HS-27A (cell line): ENCODE measurements at places on chromosomes 11 and 22.

- DNase-seq, result no peak
These were observed 35.9 kb downstream of the CDPF1 start for GRCh38 chr22:46214149-46214548.

- DNase-seq, result no peak
These were observed 148.6 kb downstream of the NXPE2 start for GRCh38 chr11:114826910-114827442.

DNA sequence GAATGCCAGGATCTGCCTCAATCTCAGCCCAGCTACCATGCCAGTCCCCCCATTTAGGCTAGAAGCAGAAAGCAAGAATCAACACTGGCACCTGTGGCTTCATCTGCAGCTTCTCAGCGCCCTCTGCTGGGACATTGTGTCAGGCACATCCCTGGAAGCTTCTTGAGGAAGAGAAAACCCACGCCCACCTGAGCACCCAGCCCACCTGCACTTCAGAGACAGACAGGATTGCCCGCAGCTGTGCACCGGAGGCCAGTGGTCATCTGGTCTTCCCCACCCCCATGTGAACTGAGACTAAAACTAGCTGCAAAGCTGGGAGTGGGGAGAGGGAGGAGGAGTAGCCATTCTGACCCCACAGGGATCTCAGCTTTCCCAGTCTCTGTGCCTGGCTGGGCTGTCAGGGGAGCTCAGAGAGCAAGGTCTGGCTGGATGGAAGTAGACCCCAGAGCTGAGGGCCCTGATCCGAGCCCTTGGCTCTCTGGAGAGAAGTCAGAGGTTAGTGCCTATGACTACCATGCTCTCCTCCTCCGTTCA is 66.8 kb downstream of the FEZ1 start:
- no peak for DNase-seq

GRCh38 chr11:12099132-12099873 is 11.1 kb upstream of the MICAL2 start:
- no peak for DNase-seq

DNA sequence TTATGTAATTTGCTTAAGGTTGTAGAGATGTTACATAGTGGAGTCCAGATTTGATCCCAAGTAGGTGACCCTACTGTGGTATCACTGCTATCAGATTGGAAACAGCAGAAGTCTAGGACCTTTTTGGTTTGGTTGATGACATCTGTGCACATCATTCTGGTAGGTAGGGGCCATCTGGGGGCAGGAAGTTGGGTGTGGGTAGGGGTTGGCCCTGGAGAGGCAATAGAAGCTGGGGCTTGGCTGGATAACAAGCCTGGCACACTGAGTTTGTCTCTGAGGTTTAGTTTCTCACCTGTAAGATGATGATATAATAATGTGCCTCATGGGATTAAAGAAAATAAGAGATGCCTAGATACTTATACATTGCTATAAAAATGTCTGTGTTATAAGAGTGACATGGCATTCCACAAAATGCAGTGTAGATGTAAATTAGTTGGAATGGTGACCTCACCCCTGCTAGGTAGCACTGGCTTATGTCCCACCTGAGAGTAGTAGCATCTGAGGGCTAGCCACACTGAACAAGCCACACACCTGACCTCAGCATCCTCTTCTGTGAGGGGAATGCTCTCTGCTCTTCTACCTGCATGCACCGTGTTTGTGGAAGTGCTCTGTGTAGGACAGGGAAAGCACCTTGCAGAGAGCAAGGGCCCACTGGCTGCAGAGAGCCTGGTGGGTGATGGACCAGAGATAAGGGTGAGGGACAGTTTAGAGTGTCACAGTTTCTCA is 36.9 kb downstream of the PTPRJ start:
- no peak for DNase-seq

GRCh38 chr22:36977947-36978660 is 41.1 kb downstream of the TST start:
- peak; percentile 50 for DNase-seq

GRCh38 chr22:46857142-46857884 is 94.9 kb downstream of the TBC1D22A start:
- no peak for DNase-seq

- no peak for DNase-seq
These were observed 1179.8 kb downstream of the BRD1 start for GRCh38 chr22:48647606-48648515.

- no peak for DNase-seq
These were observed 12.6 kb downstream of the SOX10 start for GRCh38 chr22:37971475-37972434.

- DNase-seq, result no peak
These were observed 12.8 kb upstream of the OSBP2 start for GRCh38 chr22:30681831-30682230.

DNA sequence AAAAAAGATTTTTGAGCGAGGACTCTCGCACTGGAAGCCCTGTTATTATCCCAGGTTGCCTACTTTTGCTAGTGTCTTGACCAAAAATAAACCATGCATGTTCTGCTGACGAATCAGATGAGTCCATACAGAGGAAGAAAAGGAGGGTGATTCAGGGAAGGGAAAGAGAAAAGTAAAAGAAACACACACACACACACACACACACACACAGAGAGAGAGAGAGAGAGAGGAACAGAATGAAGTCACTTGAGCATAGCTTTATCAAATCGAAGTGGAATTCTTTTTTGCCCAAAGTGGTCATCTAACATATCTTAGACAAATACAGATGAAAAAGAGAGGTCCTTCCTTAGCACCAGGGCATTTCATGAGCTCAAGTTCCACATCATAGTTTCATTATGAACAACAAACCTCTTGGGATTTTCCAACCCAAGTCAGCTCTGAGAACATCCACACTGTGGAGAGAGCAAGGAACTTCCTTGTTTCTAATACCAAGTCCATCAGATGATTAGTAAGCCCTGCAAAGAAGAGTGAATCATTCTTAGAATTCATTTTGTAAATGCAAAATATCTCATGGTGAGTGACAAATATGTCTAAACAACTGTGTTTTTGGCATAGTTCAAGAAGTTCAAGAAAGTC is 7.7 kb upstream of the MMP12 start:
- DNase-seq, result no peak

DNA sequence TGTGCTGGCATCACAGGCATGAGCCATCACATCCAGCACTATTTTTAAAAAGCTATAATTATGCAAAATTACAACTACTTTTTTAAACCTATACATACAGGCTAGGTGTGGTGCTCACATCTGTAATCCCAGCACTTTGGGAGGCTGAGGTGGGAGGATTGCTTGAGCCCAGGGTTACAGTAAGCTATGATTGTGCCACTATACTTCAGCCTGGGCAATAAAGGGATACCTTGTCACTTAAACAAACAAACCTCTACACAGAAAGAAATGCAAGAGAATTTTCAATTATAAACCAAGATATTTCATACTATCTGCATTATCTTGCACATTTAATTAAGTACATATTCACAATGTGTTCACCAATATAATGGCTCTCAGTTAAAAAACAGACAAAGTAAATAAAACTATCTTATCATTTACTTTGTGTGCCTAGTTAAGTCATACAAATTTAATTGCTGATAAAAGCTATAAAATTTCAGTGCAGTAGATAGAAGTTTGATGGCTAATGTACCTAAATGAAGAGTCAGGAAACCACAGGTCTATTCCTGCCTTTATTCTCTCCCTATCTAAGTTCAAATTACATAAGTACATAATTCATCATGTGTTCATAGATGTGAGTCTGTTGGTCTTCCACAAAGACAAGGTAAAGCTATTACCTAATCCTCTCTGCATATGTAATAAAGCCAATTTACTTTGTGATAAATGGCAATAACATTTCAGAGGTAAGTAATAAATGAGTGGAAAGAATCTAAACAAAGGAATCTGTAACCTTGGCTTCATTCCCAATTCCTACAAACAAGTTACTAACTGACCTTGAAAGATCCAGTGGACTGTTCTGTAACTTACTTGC is 9.0 kb upstream of the RDX start:
- DNase-seq, result no peak

- peak; percentile 58 for DNase-seq
These were observed 42.6 kb downstream of the NEU3 start for GRCh38 chr11:75031224-75031753.

GRCh38 chr11:126459691-126460281 is 104.3 kb downstream of the ST3GAL4 start:
- no peak for DNase-seq

DNA sequence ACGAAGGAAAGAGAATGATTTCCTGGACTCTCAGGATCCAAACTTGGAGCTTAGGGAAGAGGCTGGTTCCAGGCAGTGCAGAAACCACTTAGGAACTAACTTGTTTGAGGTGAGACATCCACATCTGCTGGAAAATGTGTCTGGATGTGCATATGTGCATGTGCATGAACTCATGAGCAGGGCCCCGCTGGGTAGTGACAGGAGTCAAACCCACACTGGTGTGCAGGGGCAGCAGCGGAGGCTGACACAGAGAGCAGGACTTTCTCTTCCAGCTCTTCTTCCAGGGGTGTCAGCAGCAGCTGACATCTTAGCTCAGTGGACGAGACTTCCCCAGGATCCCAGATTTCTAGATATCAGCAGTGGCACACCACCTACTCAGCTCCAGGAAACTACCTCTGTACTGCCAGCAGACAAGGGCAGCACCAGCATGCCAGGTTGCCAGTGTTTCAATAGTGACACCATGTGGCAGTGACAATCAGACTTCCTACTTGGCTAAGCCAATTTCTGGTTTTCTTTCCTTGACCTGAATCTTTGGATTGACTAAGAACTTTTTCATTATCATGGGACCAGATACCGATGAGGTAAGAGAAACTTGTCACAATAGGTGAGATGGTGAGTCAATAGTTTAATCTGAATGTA is 227.5 kb upstream of the ZC3H12C start:
- DNase-seq, result no peak

DNA sequence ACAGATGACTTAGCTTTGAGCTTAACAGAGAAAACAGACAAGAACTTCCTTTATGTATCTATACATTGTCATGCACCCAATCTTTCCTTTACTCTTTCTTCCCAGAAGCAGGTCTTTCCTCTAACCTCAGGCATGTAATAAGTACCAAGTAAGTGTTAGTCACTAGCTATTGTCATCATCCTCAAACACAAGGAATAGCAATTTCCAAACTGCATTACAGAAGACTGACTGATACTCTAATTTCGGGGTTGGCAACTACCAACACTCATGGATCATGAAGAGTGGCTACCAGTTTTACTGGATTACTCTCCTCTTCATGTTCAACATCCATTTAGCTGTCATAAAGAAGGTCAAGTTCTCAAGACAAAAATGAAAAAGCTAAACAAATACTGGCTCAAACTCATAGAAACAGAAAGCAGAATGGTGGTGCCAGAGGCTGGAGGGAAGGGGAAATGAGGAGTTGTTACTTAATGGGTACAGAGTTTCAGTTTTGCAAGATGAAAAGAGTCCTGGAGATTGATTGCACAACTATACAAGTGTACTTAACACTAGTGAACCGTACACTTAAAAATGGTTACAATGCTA is 111.6 kb downstream of the SIK3 start:
- no peak for DNase-seq

- DNase-seq, result no peak
These were observed 374.3 kb upstream of the MPPED2 start for GRCh38 chr11:30960387-30960992.

- no peak for DNase-seq
These were observed 858.7 kb upstream of the CHORDC1 start for GRCh38 chr11:91081440-91082043.

DNA sequence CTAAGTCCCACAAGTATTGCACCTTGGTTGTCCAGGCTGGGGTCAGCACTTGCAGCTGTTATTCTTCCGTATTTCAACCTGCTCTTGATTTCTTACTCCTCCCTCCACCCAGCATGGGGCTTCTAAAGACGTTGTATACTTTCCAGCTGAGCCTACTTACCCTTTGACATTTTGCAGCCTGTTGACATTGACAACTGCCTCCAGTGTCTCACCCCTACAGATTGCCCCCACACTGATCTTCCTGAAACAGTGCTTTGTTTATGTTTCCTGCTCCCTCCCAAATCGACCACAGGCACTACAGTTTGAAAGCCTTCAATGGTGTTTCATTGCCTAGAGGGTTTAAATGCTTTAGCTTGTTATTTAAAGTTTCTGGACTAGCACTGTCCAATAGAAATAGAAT is 56.6 kb downstream of the FAM83F start:
- no peak for DNase-seq

DNA sequence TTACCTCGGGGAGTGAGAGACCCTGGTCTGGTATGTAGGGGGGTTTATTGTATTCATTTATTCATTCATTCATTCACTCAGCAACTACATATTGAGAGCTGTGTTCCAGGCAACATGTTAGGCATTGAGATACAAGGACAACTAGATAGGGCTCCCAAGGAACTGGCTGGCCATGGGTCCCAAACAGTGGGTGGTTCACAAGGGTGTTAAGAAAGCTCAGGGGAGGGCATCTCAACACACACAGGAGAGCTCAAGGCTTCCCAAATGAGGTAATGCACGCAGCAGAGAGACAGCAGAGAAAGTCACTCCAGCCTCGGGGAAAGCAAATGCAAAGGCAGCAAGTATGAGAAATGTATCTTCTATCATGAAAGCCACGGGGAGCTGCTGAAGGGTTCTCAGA is 51.8 kb downstream of the BTG4 start:
- no peak for DNase-seq

- no peak for DNase-seq
These were observed 30.7 kb downstream of the PIWIL4 start for GRCh38 chr11:94597896-94598295.

GRCh38 chr11:104324276-104324675 is 160.3 kb upstream of the PDGFD start:
- no peak for DNase-seq

DNA sequence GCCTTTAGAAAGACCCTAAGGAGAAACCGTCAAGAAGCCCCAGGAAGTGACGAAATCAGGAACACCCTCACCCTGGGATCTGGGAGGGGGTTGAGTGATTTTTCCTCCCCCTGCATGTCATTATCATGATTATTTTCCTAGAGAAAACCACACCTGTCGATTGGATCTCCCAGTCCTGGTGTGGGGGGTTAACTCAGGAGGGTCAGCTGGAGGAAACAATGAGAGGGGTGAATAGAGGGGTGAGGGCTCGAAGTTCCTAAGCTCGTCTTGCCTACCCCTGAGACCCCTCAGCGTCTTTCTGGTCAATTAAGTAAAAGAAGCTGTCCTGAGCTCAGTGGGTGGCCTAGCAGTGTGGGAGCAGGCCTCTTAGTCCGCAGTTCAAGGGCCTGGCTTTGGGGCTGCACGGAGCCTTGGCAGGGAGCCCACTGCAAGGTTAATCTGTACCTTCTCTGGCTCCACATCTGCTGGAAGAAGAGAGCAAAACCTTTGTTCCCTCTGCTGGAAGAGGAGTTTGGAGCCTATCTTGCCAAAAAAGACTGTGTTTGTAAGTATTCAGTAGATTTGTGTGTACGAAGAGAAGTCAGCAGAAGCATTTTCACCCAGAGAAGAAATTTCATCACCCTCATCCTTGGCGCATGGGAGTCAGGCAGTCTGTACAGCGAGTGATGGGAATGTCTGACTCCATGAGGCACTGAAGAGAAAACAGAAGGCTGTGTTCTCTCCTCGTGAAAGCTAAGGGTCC is 34.2 kb upstream of the FTH1 start:
- no peak for DNase-seq

GRCh38 chr11:66016793-66017177 is 5.0 kb downstream of the CST6 start:
- DNase-seq, result no peak

GRCh38 chr22:17105143-17106129 is 15.7 kb downstream of the TMEM121B start:
- DNase-seq, result no peak
